CD4-positive, alpha-beta T cell treated with Interferon alpha-2 for 1 hour (primary cell): ENCODE measurements at places on chromosomes 1 and 21.
A peak's percentile ranks its signal among the peaks of the same experiment; 100 is the strongest.

GRCh38 chr21:16280686-16281091, 550.9 kb downstream of the USP25 start:
- no peak for DNase-seq

DNA sequence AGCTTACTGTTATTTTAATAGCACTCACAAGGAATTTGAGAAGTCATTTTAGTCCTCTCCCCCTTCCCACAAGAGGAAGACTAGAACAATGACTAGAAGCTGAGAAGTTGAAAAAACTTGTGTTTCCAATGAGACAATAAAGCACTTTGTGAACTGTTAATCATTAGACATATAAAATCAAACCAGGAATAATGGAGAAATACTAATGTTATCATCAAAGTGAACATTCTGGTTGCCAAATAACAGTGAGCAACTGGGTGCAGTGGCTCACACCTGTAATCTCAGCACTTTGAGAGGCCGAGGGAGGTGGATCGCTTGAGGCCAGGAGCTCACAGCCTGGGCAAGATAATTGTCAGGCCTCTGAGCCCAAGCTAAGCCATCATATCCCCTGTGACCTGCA, 54.0 kb upstream of the RASAL2 start:
- no peak for DNase-seq

DNA sequence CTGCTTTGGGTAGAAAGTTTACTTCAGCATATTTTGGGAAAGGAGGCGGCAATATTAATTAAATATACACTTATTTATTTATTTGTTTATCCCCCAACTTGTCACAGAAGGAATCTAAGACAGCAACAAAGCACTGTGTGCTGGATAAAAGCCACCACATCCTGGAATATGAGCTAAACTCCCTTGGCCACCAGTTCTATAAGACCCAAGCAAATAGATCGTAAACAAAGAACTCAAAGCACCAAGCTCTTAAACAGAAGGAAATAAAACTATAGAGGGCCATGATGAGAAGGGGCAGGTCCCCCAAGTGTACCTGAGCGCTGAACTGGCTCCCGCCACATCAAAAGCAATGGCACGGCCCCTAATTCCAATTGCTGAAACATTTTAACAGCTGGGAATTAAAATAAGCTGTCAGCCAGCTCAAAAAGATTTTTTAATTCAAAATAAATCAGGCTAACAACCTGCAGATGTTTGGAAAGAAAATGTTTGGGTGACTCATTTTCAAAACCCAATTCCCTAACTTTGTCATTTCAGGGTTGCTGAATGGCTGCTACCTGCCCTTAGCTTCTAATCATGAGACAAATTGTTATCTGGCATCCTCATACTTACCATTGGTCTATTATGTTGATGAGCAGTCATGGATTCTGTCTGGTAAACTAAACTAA, 127.1 kb downstream of the SLC30A10 start:
- DNase-seq = no peak

DNA sequence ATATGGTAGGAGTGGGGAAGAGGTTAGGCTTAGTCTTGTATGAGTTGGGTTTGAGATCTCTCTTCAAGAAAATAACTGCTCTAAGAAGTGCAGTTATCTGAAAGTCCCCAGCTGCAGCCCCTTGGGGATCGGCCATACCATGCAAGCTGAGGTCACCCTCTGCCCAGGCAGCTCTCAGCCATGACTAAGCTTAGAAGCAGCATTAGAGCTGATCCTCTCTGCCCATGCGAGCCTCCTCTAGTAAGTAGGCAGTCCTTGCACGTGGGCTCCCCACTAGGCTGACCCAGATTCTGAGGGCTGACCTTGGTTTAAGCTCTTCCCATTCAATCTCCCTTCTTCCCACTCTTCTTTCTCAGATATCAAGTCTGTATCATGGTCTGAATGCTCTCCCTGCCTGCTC, 121.0 kb upstream of the UBE2U start:
- DNase-seq = no peak

DNA sequence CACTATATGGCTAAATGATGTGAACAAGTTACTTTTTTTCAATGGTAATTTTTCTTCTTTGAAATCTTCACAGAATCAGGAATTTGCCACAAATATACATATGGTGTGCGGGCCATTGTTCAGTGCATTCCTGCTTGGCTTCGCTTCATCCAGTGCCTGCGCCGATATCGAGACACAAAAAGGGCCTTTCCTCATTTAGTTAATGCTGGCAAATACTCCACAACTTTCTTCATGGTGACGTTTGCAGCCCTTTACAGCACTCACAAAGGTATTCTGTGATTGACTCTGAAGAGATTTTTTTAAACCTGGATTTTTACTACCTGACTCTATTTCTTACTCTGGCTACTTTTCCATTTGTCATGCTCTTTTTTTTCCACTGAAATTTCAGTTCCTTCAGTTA, 76.2 kb upstream of the KIAA1614 start:
- DNase-seq = no peak

DNA sequence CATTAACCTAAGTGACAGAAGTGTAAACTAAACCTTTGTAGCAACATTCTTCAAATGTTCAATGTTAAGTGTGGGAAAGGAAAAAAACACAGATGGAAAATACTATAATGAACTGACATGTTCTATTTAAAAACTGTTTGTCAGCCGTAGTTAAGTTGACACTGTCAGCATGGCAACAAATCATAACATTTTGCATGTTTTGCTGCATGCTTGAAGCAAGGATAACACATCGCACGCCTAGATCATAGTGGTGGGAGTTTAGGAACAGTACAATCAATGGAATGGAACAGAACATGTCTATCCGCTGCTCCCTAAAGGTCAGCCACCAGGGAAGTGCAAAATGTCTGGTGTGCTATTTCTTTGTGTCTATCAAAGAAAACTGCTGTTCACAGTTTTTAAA, 62.5 kb upstream of the ESRRG start:
- DNase-seq = no peak

DNA sequence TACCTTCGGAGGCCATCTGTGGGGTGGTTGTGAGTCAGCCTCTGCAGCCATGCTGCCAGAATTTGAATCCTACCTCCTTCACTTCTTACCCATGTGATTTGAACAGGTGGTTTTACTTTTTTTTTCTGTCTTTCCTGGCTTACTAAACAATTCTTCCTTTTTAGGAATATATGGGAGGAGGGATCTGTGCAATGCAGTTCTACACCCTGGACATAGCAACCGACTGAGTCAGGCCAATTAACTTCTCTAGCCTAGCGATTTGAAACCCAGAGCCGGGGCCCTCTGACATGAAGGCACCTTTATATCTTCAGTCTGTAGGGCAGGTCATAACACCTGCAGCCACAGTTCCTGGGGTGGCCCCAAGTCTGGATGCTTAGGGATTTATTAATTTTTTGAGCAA, 83.6 kb downstream of the ST6GALNAC3 start:
- no peak for DNase-seq

DNA sequence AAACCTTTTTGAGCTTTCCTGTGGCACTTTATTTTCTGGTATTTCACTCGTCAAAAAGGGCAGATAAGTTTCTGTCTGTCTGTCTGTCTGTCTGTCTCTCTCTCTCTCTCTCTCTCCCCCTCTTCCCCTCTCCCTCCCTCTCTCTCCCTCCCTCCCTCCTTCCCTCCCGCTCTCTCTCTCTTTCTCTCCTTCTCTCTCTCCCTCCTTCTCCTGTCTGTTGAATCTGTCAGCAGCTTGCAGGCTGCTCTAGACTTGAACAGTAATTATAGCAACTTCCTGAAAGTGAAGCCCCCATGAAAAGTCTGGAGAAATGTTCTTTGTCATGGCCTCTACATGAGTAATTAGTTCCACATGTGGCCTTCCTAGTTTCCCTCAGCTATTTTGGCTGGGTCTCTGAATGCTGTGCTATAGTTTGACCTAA, 275.2 kb upstream of the C1orf105 start:
- DNase-seq = no peak

DNA sequence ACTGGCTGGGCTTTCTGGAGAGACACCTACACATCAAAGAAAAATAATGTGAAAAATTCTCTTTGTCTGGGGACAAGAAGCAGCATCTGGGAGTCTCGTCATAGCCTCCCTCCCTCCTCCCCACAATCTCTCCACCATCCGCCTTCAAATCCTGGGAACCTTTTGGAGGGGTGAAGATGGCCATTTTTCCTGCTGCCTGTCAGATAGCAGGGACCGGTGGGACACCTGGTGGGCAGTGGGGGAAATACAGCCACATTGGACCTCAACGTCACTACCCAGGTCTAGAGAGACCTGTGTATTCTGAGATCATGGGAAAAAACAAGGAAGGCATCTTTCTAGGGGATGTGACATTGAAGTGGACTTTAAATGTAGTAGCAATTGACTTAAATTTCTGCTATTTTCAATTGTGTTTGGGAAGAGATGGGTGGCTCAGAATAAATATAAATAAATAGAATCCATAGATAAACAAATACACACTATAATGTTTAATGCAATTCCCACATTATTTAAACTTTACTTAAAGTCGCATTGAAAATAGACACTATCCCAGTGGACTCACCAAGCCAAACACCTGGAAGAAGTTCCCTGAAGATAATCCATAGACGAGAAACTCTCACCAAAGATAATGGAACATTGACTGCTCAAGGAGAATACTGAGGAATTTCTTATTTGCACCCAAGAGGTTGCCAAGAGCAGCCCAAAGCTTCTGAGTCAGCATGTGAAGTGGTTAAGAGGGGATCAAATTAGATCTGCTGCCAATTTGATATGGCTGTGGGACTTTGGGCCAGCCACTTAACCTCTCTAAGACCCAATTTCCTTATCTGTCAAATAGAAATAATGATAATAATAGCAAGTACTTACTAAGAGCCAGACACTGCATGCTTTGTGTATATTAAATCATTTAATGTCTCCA, 147.6 kb upstream of the CAMK1G start:
- DNase-seq = peak; percentile 4

GRCh38 chr1:223670458-223671159, 5.1 kb upstream of the CAPN8 start:
- peak; percentile 31 for DNase-seq

DNA sequence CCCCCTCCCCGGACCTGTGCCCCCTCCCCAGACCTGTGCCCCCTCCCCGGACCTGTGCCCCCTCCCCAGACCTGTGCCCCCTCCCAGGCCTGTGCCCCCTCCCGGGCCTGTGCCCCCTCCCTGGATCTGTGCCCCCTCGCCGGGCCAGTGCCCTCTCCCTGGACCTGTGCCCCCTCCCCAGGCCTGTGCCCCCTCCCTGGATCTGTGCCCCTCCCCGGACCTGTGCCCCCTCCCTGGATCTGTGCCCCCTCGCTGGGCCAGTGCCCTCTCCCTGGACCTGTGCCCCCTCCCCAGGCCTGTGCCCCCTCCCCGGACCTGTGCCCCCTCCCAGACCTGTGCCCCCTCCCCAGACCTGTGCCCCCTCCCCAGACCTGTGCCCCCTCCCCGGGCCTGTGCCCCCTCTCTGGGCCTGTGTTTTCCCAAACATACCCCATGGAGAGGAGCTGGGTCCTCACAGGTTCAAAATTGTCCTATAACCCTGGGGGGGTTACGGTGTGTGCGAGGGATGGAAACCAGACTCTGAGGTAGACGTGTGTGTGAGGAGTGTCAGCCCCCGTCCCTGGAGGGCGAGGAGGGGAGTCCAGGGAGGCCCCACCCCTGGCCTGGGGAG, 47.6 kb upstream of the POFUT2 start:
- DNase-seq = no peak

DNA sequence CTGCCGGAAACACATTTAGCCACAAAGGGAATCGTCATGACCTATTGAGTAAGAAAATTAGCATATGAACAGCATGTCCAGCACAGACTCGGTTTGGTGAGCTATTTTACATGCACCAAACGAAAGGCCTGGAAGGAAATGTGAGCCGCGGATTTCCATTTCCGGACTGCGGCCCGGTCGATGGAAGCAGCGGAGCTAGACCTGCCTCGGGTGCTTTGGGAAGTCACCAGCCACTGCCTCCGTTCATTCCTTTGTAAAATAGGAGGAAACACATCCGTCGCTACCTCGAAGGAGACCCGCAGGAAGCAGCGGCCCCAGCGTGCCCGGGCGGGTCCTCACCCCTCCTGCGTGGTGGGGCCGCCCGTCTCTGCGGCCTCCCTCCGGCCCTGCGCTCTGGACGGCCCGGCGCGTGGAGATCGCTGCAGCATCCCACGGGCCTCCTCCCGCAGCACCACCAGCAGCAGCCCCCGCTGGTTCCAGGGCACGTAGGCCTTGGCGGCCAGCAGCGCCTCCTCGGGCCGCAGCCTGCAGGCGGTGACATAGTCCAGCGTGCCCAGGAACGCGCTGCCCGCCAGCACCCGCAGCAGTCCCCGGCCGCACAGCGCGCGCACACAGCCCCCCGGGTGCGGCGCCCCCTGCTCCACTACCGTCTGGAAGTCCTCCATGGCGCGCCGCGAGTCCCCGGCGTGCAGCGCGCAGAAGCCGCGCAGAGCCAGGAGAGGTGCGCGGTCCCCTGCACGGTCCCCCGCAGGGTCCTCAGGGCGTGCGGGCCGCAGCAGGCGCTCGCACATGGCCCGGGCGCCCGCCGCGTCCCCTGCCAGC, 12.1 kb downstream of the TTC34 start:
- no peak for DNase-seq

GRCh38 chr1:1215080-1215676, 1.2 kb upstream of the TNFRSF4 start:
- no peak for DNase-seq

DNA sequence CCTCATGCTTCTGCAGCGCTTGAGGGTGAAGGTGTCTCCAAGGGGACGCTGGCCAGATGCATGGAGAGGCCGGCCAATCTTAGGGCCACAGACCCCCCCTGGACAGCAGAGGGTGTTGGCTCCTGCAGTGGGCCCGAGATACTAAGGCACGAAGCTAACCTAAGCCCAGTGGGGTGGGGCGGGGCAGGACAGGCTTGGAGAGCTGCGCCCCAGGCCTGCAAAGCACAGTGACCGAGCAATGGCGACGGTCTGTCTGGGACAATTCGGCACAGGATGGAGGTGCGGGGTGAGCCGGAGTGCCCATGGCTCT, 1.3 kb downstream of the FNDC10 start:
- DNase-seq = no peak

DNA sequence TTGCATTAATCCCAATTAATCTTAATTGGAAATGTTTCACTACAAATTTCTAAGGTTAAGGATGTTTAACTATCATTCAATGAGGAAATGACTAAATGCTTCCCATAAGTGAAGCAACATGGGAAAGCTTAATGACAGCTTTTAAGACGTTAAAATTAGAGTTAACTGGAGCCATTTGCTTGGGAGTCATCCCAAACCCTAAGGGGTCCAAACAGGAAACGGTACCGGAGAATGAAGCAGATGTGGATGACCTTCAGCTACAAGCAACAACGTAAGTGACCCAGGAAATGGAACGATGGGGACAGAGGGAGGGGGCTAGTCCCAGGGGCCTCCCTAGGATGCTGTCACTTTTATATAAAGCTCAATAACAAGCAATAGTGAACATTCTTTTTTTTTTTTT, 62.2 kb downstream of the CAPZB start:
- DNase-seq = no peak
